ENCODE measurements at places on chromosomes 6 and 20. TPM values are rescaled to one million over a fixed set of nuclear protein-coding genes. Genes with fewer than 3 reads are reported as not detected.

Gene FERMT1
- 2.1 TPM for total RNA-seq

Gene C20orf204
- total RNA-seq: 0.97 TPM

Gene MROH8
- total RNA-seq: 2.5 TPM

Gene MAP7
- total RNA-seq: 0.77 TPM

Gene MYL9
- 237 TPM for total RNA-seq

Gene C20orf144
- 0.17 TPM for total RNA-seq

Gene KCNK15
- total RNA-seq: 0.59 TPM

DNA sequence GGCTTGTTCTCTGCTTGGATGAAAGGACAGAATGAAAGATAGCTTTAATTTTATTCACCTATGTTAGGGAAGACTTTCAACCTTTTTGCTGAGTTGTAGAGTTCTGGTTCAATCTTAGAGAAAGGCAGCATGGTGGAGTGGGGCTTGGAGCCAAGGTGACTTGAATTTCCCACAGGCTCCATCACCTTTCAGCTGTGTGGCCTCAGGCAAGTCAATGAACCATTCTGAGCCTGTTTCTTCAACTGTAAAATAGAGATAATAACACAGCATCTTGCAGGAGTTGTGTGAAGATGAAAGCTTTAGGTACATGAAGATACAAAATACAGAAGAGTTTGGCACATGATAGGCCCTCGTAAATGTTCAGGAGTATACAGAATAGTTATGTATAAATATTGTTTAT lies 19.1 kb upstream of the DTNBP1 start:
- H3K4me1 ChIP-seq: no peaks in the 10 kb centered on the region
- H3K36me3 ChIP-seq: peaks cover 4% of the 10 kb centered on the region
- no peak overlapping the region for H3K27ac ChIP-seq
- DNase-seq: no peak

- H3K4me3 ChIP-seq: peak overlapping the region; percentile 97
- H3K36me3 ChIP-seq: peaks cover 6% of the 10 kb centered on the region
- no peaks in the 10 kb centered on the region for H3K27me3 ChIP-seq
- DNase-seq: no peak
Observed at GRCh38 chr6:28896505-28897368, 27.0 kb downstream of the TRIM27 start.

DNA sequence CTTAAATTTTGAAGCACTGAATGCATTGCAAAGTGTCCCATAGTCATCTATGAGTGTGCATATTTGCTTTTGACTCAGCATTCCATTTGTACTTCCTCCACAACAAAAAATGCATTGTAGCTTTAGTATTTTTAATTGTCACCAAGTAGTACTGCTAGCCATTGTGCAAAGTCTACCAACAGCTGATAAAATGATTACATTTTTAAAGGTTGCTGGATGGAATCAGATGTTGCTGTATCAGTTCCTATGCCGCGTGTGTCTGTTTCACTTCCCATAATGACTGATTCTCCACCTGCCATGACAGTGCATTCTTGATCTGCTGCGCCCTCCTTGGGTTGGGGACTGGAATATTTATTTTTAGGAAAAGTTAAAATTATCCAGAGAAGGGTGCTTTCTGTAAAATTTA lies 41.2 kb downstream of the SLX4IP start:
- peaks cover 16% of the 10 kb centered on the region for H3K4me1 ChIP-seq
- H3K4me3 ChIP-seq: no peak overlapping the region
- H3K36me3 ChIP-seq: no peaks in the 10 kb centered on the region
- no peaks in the 10 kb centered on the region for H3K27me3 ChIP-seq
- DNase-seq: no peak

DNA sequence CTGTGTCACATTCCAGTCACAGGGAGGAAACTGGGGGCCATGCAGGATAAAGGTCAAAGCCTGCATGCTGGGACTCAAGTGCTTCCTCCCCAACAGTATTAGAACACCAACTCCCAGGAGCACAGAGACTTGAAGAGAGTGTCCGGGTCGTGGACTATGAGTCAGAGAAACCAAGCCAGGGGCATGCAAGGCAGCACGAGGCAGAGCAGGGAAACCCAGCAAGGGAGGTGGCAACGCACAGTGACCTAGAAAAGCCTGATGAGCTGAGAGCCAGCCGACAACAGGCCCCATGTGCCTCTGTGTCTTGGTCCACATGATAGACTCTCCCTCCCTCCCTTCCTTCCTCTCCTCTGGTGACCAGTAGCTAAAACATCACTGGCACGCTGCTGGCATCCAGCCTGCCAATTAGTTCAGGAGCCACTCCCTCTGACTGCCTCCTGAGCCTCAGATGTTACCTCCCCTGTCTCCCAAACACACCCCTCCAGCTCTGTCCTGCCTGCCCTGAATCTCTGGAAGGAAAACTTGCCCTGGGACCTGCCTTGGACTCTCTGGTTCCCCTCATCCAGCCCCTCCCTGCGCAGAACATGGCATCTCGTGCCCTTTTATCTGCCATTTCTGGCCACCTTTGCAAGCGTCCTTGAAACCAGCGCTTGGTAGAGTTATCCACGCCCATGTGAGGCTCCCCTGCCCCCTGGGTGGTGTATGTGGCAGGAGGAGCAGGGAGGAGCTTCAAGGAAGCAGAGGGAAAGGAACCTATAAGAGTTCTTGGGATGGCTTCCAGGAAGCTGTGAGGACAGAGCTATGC lies 16.2 kb upstream of the RNF39 start:
- no peak for DNase-seq
- H3K4me3 ChIP-seq: no peak overlapping the region
- peaks cover 61% of the 10 kb centered on the region for H3K27me3 ChIP-seq
- H3K27ac ChIP-seq: no peak overlapping the region
- peaks cover 15% of the 10 kb centered on the region for H3K4me1 ChIP-seq

- H3K36me3 ChIP-seq: no peaks in the 10 kb centered on the region
- no peaks in the 10 kb centered on the region for H3K27me3 ChIP-seq
- no peak for DNase-seq
- peaks cover 9% of the 10 kb centered on the region for H3K4me1 ChIP-seq
Observed at GRCh38 chr6:114735025-114735735, 392.4 kb upstream of the HS3ST5 start.

DNA sequence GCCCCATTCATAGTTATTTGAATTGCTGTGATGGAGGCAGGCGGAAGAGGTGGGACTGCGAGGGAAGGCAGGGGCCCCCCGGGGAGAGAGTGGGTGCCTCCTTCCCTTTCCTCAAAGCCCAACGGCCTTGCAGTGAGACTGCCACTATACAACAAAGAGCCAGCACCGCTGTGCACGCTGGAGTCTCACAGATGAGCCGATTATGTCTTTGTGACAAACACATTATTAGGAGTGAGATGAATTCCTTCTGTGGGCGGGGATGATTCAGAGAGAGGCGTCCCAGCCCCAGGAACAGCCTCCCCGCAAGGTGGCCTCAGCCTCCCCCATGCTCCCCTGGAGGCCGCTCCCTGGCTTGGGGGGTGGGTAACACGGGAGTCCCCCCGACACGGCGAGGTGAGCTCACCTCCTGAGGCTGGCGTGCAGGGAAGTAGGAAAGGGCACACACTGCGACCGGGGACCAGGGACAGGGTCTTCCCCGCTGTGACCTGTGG lies 26.7 kb downstream of the NTSR1 start:
- H3K27ac ChIP-seq: no peak overlapping the region
- peaks cover 26% of the 10 kb centered on the region for H3K27me3 ChIP-seq
- peaks cover 9% of the 10 kb centered on the region for H3K4me1 ChIP-seq
- H3K36me3 ChIP-seq: peaks cover 3% of the 10 kb centered on the region

GRCh38 chr6:60668428-60668827 lies 1617.6 kb downstream of the KHDRBS2 start:
- H3K27me3 ChIP-seq: no peaks in the 10 kb centered on the region
- H3K4me1 ChIP-seq: no peaks in the 10 kb centered on the region
- no peaks in the 10 kb centered on the region for H3K36me3 ChIP-seq
- H3K4me3 ChIP-seq: no peak overlapping the region

- no peak overlapping the region for H3K27ac ChIP-seq
- DNase-seq: no peak
- H3K4me1 ChIP-seq: no peaks in the 10 kb centered on the region
- H3K27me3 ChIP-seq: no peaks in the 10 kb centered on the region
Observed at GRCh38 chr6:156731396-156731795, 45.8 kb upstream of the ARID1B start.

DNA sequence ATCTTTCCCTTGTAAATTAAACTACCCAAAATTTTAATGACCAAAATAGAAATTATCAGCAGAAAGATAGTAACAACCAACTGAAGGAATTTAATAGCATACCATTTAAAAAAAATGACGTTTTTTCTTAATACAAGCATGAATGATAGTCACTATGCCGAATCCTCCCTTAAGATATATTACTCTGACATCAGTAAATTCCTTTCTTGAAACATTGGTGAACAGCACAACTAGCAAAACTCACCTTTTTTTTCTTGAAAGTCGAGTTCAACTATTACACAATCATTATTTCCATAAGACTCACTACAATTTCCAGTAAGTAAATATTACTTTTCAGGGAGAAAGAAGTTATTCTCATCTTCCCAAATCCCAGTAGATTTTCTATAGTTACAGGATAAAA lies 433.2 kb downstream of the GRIK2 start:
- DNase-seq: no peak
- peaks cover 18% of the 10 kb centered on the region for H3K36me3 ChIP-seq
- peaks cover 1% of the 10 kb centered on the region for H3K27me3 ChIP-seq

DNA sequence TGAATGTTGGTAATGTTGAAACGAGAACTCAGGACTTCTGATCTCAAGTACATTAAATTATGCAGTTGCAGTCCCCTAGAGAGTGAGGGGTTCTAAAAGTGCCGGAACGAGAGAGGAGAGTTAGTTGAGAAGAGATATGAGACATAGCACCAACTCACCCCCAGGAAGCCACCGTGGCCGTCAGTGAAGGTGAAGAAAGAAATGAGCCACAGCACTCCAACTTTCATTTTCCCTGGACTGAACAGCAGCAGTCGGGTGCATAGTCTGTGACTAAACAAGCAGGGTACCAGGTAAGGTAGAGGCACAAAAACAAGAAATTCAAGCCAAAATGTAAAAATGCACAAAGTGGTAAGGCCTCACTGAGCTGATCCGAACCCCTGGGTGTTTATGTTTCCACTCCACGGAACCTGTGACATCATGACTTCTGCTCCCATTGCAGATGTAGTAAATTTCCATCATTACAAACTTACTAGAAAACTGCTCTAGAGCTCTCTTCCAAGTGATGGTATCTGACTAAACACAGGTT lies 13.2 kb downstream of the ADGRF1 start:
- H3K27me3 ChIP-seq: peaks cover 9% of the 10 kb centered on the region
- no peak overlapping the region for H3K4me3 ChIP-seq
- no peaks in the 10 kb centered on the region for H3K36me3 ChIP-seq
- H3K4me1 ChIP-seq: peaks cover 3% of the 10 kb centered on the region
- no peak for DNase-seq
- H3K27ac ChIP-seq: no peak overlapping the region

- no peak overlapping the region for H3K4me3 ChIP-seq
Observed at GRCh38 chr6:121205569-121205968, 128.7 kb downstream of the TBC1D32 start.

DNA sequence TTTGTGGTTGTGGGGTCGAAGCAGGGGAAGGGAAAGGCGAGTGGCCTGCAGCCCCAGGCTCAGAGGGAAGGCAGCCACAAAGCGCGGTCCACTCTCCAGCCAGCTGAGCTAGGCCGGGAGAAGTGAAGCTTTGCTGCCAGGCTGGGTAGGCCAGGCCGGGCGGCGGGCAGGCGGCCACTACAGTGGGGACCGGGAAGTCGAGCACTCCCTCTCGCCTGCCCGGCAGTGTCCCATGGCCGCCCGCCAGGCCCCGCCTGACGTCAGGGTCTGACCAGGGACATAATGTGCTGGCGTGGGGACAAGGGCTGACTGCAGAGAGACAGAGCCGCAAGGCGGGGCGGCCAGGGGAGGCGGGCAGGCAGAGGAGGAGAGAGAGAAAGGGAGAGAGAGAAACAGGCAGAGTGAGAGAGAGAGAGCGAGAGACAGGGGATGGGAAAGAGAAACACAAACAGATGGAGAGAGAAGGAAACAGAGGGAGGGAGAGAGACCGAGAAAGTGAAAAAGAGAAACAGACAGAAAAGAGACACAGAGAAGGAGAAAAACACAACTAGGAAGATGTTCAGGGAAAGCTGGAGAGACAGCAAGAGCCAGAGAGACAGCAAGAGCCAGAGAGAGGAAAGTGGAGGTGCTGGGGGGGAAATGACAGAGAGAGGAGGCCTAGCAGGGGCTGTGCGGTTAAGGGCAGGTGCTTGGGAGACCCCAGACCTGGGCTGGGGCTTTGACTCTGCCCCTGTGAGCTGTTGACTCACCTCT lies 94.5 kb upstream of the PTPN1 start:
- no peaks in the 10 kb centered on the region for H3K27me3 ChIP-seq
- H3K36me3 ChIP-seq: peaks cover 3% of the 10 kb centered on the region
- peak overlapping the region; percentile 98 for H3K27ac ChIP-seq

- no peaks in the 10 kb centered on the region for H3K36me3 ChIP-seq
- H3K4me3 ChIP-seq: no peak overlapping the region
- peak; percentile 55 for DNase-seq
- no peaks in the 10 kb centered on the region for H3K4me1 ChIP-seq
- no peak overlapping the region for H3K27ac ChIP-seq
- peaks cover 16% of the 10 kb centered on the region for H3K27me3 ChIP-seq
Observed at GRCh38 chr6:34018961-34019606, 126.8 kb downstream of the GRM4 start.

DNA sequence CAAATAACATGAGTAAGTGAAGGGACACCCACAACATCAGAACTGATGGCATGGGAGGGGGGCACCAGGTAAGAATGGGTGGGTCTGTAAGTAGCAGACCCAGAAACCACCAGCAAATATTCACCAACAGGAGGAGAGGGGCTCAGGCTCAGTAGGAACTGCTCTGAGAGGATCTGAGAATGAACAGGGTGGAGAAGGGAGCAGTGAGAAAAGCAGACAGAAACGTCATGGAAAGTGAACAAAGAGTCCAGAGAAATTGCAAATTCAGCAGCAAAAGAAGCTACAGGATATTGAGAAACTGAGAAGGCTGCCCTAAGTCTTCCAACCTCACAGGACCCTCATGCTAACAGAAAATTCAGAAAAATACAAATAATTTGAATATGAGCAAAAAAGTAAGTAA lies 121.3 kb downstream of the KIF16B start:
- no peak overlapping the region for H3K4me3 ChIP-seq
- no peak overlapping the region for H3K27ac ChIP-seq

DNA sequence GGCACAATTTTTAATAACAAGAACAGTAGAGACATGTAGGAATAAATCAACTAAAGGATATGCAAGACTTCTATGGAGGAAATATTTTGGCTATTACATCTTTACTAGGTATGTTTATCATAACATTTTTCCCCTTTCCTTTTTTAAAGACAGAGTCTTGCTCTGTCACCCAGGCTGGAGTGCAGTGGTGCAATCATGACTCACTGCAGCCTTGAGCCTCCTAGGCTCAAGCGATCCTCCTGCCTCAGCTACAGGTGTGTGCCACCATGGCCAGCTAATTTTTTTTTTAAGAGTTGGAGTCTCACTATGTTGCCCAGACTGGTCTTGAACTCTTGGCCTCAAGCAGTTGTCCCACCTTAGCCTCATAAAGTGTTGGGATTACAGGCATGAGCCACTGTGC lies 37.0 kb downstream of the AKAP7 start:
- H3K4me3 ChIP-seq: no peak overlapping the region
- H3K4me1 ChIP-seq: peaks cover 14% of the 10 kb centered on the region
- peaks cover 5% of the 10 kb centered on the region for H3K36me3 ChIP-seq
- no peak for DNase-seq
- no peak overlapping the region for H3K27ac ChIP-seq

- H3K4me3 ChIP-seq: no peak overlapping the region
- no peak overlapping the region for H3K27ac ChIP-seq
- no peak for DNase-seq
Observed at GRCh38 chr6:16819752-16820151, 58.5 kb upstream of the ATXN1 start.

GRCh38 chr20:10555393-10555792 lies 118.4 kb downstream of the JAG1 start:
- DNase-seq: no peak
- H3K36me3 ChIP-seq: no peaks in the 10 kb centered on the region

GRCh38 chr20:44641325-44641724 lies 10.2 kb downstream of the ADA start:
- no peak overlapping the region for H3K27ac ChIP-seq
- H3K4me1 ChIP-seq: peaks cover 39% of the 10 kb centered on the region
- H3K27me3 ChIP-seq: no peaks in the 10 kb centered on the region
- H3K4me3 ChIP-seq: no peak overlapping the region

All from chondrocyte (in vitro differentiated cells).